ENCODE measurements at places on chromosomes 16 and 17. TPM values are rescaled to one million over a fixed set of nuclear protein-coding genes. Genes with fewer than 3 reads are reported as not detected.
A peak's percentile ranks its signal among the peaks of the same experiment; 100 is the strongest.

GRCh38 chr17:47694581-47695428, 844 bp downstream of the TBKBP1 start:
- H3K4me3 ChIP-seq: peak overlapping the region; percentile 72
- peak overlapping the region; percentile 73 for H3K27ac ChIP-seq
- H3K4me1 ChIP-seq: peaks cover 37% of the 10 kb centered on the region
- no peaks in the 10 kb centered on the region for H3K27me3 ChIP-seq

GRCh38 chr17:81403671-81404534, 8.6 kb downstream of the BAHCC1 start:
- peak; percentile 81 for DNase-seq
- H3K36me3 ChIP-seq: peaks cover 45% of the 10 kb centered on the region
- H3K27ac ChIP-seq: peak overlapping the region; percentile 1
- no peak overlapping the region for H3K4me3 ChIP-seq
- H3K27me3 ChIP-seq: no peaks in the 10 kb centered on the region

Gene CENPX
- 37.0 TPM for total RNA-seq

Gene TMEM88
- 2.7 TPM for total RNA-seq

- H3K27me3 ChIP-seq: no peaks in the 10 kb centered on the region
- no peak for DNase-seq
- peaks cover 5% of the 10 kb centered on the region for H3K4me1 ChIP-seq
- H3K27ac ChIP-seq: no peak overlapping the region
Observed at GRCh38 chr17:80367503-80367902, 47.5 kb upstream of the ENDOV start.

Gene APOH
- total RNA-seq: 1.5 TPM

- H3K4me3 ChIP-seq: peak within 1 kb of the TSS; percentile 43
- H3K4me1 ChIP-seq: peaks cover 34% of the 10 kb centered on the region
- no peak for DNase-seq
- H3K36me3 ChIP-seq: no peaks in the 10 kb centered on the region
Observed at GRCh38 chr17:75087558-75088453, at the start of gene SLC16A5. Gene SLC16A5, plus strand, starts transcription at chr17:75087954. Its CDS starts 5,683 bp downstream, at chr17:75093637.

DNA sequence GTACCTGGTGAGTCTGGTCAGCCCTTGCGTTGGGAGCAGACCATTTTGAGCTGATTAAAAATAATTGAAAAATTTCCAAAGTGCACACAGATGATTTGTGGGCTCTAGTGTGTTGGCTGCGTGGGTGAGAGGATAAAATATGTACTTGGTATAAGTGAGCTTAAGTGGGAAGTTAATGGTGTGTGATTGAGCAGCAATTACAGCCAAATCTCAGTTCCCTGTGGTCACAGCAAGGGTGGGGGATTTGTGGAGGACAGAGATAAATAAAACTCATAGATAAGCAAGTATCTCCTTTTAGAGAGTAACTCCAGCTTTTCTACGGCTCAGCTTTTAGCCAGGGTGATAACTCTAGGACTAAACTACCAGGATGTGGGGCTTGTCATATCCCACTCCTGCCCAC, 390.4 kb downstream of the UTP18 start:
- no peak overlapping the region for H3K27ac ChIP-seq
- H3K36me3 ChIP-seq: no peaks in the 10 kb centered on the region
- H3K27me3 ChIP-seq: no peaks in the 10 kb centered on the region
- no peak overlapping the region for H3K4me3 ChIP-seq
- DNase-seq: no peak

GRCh38 chr17:38599398-38599856, 6.3 kb downstream of the SRCIN1 start:
- peaks cover 52% of the 10 kb centered on the region for H3K4me1 ChIP-seq
- no peak for DNase-seq
- no peak overlapping the region for H3K27ac ChIP-seq

Gene HOXB9
- 23.9 TPM for total RNA-seq

Gene NPLOC4
- 40.1 TPM for total RNA-seq

Gene CES4A
- total RNA-seq: 9.8 TPM

Gene PRSS33
- total RNA-seq: not detected

GRCh38 chr17:74545843-74546230, at the start of gene CD300C:
Gene CD300C, minus strand, starts transcription at chr17:74546115. Its CDS starts 333 bp downstream, at chr17:74545782.
- no peak within 1 kb of the TSS for H3K27ac ChIP-seq
- H3K27me3 ChIP-seq: no peaks in the 10 kb centered on the region
- no peak within 1 kb of the TSS for H3K4me3 ChIP-seq
- no peak for DNase-seq
